Lung (tissue), 17 donors: ENCODE measurements at places on chromosomes 7 and 10. TPM values are rescaled to one million over a fixed set of nuclear protein-coding genes. Genes with fewer than 3 reads are reported as not detected.

DNA sequence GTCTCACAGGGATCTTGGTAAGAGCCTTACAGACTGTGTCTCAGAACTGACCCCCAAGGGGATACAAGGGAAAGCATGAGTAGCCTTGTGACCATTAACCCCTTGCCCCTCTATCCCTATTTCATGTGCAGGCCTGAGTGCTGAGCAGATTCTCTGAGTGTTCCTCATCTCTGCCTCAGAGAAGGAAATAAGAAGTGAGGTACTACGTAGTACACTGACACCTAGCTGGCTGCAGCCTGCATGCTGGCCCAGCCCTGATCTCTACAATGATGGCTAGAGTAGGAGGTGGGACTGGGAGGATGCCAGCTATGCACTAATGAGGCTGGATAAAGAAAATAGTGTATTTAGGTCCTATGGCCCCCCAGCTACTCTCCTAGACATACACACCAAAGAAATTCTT, 174.9 kb upstream of the HPS1 start:
- no peak for DNase-seq

- peak; percentile 58 for DNase-seq
Observed at GRCh38 chr10:3471472-3471871, 298.9 kb upstream of the PITRM1 start.

DNA sequence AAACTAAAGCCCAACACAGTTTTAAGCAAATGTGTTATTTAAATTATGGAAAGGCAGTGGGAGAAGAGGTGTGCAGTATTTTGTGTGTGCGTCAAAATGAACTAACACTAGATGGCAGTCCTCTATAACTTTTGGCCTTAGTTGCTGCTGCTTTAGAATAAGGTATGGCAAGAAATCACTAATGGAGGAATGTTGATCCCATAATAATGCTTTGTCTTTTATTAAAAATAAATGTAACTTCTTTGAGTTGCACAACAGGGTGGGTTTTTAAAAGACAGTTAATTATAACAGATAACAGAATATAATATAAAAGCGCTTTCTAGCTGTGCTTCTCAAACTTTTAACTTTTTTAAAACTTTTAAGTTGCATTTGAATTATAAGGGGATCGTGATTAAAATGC, 56.4 kb downstream of the BBS9 start:
- peak; percentile 85 for DNase-seq

GRCh38 chr10:1860351-1860750, 123.0 kb upstream of the ADARB2 start:
- peak; percentile 22 for DNase-seq

- DNase-seq: no peak
Observed at GRCh38 chr7:92631850-92632487, 41.8 kb upstream of the FAM133B start.

DNA sequence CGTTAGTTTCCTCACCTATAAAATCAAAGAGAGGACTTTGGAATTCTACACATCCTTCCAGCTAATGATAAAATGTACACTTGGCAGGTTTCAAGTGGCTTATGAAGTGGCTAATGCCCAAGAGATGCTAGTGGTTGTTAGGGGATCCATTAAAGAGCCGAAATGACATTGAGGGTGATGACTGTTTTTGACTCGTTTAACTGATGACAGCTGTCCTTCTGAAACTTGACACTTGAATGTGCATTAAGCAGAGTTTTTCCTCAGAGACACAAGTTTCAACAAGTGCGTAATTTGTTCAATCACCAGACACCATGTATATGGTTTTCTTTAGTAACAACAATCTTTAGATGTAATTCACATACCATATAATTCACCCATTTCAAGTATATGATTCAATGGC, 1.6 kb upstream of the PRF1 start:
- no peak for DNase-seq

DNA sequence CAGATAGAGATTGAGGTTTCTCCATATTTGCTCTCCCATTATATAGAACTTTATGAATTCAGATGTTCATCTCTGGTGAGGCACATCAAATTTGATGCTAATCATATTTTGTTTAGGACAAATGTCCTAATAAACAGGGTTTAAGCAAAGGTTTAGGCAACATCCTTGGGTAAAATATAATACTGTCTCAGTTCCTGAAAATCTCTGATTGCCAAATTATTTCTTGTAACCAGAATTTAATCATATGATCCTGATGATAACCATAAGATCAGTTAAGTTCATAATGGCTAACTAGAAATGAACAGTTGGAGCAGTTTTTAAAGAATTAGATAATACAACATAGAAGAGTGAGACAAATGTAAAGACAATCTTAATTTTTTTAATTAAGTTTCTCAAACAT, 18.6 kb downstream of the CUTC start:
- DNase-seq: no peak

- no peak for DNase-seq
Observed at GRCh38 chr10:69055241-69055640, 32.7 kb upstream of the SRGN start.

DNA sequence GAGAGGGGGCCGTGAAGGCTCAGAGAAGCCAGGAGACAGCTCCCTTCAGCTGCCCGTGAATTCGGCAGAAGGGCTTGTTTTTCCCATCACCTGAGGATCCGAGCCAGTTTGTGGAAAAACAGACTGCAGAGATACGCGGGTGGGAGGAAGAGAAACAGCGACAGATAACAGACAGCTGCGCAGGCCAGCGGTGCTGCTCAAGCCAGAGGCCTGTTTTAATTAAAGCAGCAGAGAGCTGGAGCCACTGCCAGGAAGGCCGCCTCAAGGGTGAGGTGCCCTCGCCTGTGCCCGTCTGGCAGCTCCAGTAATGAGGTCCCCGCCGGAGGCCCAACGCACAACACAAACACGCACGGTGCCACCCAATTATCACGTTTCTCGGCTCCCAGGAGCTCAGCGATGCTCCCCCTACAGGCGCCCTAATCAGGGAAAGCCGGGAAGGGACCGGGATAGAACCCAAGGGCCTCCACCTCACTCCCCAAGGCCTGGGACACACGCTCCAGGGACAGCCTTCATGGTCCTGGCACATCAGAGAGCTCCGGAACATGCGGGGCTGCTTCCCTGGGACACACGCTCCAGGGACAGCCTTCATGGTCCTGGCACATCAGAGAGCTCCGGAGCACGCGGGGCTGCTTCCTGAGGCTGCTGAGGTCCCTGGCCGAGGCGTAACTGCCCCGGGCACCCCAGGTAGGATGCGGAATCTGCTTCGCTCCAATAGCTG, 60.6 kb upstream of the DNAAF5 start:
- DNase-seq: no peak

GRCh38 chr10:53664282-53665019, 891.9 kb upstream of the MBL2 start:
- peak; percentile 94 for DNase-seq

DNA sequence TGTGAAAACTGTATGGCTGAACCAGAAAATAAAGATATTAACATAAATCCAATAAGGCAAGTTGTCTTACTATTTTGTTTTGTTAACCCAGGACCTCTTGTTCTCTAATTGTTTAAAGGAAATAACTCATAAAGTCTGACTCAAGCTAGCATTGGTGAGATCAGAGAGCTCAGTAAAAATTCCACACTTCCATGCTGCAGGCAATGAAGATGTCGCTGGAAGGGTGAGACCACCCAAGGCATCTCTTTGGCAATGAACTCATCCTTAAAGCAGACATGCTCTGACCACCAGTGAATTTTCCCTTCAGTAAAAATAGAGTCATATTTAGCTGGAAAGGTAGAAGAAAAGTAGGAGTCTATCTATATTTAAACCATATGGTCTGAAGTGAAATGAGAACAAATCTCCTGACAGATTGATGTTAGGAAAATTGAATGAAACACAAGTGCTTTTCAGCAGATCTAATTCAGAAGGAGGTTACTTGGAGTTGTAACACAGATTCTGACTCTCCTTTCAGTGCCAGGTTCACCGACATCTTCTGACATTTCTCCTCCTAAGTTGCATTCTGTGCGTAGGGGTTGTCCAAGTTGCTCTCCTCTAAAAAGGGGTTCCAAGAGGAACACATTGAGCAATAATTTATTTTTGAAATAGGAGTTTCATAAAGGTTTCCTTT, 32.8 kb upstream of the VIPR2 start:
- DNase-seq: no peak

DNA sequence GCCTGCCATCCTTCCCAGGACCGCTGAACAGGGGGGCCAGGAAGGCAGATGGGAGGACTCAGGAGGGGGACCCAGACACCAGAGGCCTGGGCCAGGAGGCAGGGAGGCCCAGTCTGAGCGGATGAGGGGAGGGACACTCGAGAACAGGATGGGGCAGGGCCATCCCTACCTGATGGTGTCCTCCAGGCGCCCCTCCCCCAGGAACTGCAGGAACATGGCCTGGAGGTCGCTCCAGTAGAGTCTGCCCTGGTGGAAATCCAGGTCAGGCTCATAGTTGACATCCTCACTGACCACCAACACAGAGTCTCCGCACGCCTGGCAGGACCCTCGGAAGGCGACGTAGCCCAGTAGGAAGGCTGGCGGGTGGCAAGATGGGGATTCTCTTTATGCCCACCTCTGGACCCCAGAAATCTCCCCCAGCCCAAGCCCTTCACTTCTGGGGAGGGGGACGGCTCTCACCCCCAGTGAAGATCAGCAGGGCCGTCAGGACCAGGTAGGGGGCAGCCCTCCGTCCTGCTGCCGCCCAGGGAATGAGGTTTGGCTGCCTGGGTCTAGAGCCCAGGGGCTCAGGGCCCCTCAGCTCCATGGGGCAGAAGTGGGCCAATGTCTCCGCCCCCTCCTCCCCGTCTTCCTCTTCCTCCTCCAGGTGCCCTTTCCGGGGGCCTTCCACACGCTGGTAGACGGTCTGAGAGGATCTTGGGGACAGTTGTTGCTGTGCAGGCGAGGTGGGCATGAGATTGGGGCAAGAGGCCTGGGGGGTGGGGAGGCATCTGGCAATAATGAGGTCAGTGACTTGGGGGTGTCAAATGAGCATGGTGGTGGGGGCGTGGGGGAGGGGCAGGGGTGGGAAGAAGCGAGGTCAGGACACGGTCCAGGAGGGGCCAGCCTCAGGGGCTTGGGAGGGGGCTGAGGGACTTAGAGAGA, 573 bp downstream of the TFR2 start:
- no peak for DNase-seq

- DNase-seq: no peak
Observed at GRCh38 chr7:133940368-133940767, 186.8 kb upstream of the LRGUK start.

DNA sequence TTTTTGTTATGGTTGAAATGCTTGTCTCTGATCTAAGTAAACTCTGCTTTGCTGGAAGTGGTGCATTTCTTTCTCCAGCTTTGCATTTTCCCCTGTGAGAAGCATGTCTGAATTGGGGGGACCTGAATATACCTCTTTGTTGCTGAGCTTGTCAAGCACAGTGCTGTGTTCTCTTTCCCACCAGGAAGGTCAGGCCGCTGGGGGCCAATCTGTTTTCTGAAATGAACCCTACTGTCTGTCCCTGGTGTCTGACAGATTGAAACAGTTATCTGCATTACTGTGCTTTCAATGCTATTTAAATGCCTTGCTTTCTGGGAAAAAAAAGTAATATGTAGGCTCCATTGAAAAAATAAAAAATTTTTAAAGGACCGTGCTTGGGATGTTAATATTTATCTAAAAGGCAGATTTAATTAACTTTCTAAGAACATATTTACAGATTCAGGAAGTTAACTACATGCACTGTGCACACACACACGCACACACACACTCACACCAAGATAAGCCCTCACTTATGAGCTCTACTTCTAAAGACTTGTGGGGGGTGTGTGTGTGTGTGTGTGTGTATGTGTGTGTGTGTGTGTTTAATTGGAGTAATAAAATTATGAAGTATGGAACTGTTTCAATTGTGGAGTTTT, 127.0 kb upstream of the FZD1 start:
- DNase-seq: peak; percentile 62

HIP1 gene
- 51.2 TPM for total RNA-seq

ADIRF gene
- 171 TPM for total RNA-seq

SPAM1 gene
- total RNA-seq: not detected

LIPK gene
- total RNA-seq: not detected

LRRD1 gene
- 0.63 TPM for total RNA-seq

SPOCK2 gene
- 103 TPM for total RNA-seq

C10orf62 gene
- 0.21 TPM for total RNA-seq
